ENCODE measurements at places on chromosomes 2 and 18. TPM values are rescaled to one million over a fixed set of nuclear protein-coding genes. Genes with fewer than 3 reads are reported as not detected.

STPG4 gene
- 0.17 TPM for total RNA-seq

CHST9 gene
- total RNA-seq = under 0.01 TPM

FOXI3 gene
- not detected for total RNA-seq

CFC1 gene
- not detected for total RNA-seq
